ENCODE measurements at places on chromosomes 2 and 18.

DNA sequence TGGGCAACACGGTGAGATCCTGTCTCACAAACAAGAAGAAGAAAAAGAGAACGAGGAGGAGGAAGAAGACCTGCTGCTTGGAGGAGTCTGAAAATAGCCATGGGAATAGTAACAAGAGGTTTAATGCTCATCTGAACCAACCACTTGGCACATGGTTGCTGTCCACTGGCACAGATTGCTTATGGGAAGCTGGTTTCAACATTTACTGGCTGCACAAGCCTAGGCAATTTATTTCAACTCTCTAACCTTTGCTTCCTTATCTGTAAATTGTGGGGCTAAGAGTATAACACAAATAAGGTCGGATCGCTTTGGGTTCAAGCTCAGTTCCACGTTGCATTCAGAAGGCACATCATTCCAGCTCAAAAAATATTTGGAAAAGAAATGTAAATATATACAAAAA, 14.2 kb upstream of the RHOB start:
- no peak for DNase-seq

- no peak for DNase-seq
Observed at GRCh38 chr2:95014126-95014708, 11.3 kb upstream of the MAL start.

DNA sequence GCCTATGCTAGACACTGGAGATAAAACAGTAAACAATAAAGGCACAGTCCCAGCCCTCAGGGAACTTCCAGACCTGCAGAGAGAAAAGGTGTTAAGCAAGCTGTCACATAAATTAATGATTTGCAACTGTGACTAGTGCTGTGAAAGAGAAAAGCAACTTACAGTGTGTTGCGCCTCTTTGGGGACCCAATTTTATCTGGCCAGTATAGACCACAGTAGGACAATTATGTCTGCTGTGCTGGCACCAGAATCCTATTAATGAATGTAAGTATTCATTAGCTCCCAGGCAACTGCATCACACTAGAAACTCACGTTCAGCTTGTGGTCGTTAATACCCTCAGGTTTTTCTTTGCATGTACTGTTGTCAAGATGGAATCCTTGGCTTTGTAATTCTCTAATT, 55.3 kb upstream of the CHST9 start:
- DNase-seq, result no peak

GRCh38 chr2:144426355-144426754, 93.6 kb downstream of the ZEB2 start:
- no peak for DNase-seq

- DNase-seq, result no peak
Observed at GRCh38 chr2:224101820-224102630, 62.9 kb upstream of the SERPINE2 start.

- no peak for DNase-seq
Observed at GRCh38 chr2:30968660-30969397, 161.6 kb upstream of the CAPN13 start.

DNA sequence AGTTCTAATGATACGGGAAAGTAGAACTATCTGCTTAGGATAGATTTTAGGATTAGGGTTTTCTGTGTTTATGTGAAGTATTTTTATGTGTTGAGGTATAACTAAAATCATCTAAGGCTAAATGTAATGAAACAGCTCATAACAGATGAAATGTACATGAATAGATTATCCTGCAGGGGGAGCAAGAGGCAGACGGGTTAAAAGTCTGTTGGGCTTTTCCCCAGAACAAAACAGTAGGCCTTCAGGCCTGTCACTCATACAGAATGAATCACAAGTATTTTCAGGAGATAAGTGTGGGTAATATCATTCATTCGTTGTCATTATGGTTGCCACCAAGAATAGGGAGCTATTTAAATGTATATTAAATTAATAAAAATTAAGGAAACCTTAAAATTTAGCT, 107.9 kb upstream of the IL1R2 start:
- DNase-seq, result no peak

- no peak for DNase-seq
Observed at GRCh38 chr2:191376981-191377629, 131.9 kb downstream of the MYO1B start.

- DNase-seq, result no peak
Observed at GRCh38 chr2:199462347-199462955, 4.7 kb upstream of the SATB2 start.

GRCh38 chr18:48017635-48018034, 87.2 kb upstream of the SMAD2 start:
- no peak for DNase-seq

DNA sequence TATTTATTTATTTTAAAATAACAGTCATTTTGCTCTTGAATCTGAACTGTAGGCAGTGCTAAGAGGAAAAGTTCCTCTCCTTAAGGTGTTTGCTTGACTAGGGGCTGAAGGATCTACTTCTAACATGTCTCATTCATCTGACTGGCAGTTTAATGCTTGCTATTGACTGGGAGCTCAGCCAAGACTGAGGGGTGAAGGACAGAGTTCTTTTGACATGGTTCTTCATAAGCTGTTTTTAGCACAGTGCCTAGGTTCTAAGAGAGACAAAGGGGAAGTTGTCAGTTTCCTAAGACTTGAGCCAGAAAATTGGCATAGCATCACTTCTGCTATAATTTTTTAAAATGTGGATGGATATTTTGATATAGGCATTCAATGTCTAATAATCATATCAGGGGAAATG, 73.0 kb downstream of the COMMD1 start:
- no peak for DNase-seq

GRCh38 chr18:42574871-42575270, 540.6 kb downstream of the RIT2 start:
- DNase-seq, result peak; percentile 76

DNA sequence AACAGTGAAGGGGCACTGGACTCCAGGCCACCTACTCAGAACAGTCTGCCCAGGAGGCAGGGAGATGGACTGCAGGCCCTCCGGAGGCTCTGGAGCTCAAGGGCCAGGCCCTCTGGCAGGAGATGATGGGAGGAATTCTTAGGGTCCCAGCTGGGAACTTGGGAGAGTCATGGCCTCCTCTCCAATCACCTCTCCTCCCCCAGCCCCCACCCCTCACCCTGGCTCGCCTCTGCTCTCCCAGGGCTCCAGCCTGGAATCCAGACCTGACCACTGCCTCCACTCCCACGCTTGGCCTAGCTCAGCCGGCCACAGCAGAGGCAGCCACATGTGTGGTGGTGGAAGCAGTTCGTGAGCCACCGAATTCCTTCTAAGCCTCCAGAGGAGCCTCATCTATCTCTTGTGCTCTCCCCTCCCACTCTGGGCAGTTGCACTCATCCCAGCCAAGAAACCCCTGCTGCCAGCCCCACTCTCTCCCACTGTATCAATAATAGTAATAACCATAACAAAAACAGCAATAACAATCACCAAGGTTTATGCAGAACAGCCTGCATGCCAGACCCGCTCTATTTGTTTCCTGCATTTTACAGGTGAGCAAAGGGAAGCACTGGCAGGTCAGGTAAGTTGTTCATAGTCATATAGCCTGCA, 67.4 kb downstream of the TNS1 start:
- DNase-seq, result no peak

GRCh38 chr2:31202041-31202440, 15.3 kb downstream of the CAPN14 start:
- DNase-seq, result no peak

GRCh38 chr2:46615555-46615954, 136.2 kb downstream of the TMEM247 start:
- no peak for DNase-seq

- DNase-seq, result no peak
Observed at GRCh38 chr2:218238887-218239286, 21.9 kb downstream of the ARPC2 start.

GRCh38 chr2:207534417-207534816, 4.7 kb downstream of the CREB1 start:
- DNase-seq, result no peak

DNA sequence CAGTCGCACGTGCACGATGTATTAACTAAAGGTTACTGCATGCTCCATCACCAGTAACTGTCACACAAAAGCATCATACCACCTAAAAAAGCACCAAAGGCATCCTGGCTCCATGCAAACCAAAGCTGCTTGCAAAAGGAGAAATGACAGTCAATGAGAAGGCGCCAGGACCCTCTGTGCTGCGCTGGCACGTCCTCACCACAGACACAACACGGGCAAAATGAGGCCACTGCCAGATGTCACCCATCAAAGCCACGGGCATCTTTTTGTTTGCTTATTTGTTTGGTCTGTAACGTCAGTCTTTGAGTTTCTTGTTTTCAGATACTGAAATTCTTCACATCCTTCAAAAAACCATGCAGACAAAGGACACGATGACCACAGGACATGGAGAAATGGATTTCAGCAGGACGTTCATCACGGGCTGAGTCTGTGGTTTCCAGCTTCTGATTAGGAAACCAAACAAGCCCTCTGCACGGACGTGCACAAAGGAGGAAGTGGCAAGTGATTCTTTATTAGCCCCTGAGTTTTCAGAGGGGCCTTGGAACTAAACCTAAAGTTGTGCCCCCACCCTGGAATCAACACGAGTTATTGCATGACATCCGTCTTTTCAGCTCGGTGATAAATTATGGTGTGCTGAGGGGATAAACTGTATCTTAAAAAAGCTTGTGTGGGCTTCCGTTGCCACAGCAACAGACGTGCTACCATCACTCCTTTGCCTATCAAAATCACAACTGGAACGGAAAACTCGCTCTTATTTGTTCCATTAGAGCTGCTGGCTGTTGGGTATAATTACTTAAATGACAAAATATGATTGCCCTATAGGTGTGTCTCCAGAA, 181.8 kb downstream of the EIPR1 start:
- DNase-seq, result no peak

- no peak for DNase-seq
Observed at GRCh38 chr2:85741211-85741832, 12.5 kb upstream of the ATOH8 start.

GRCh38 chr18:28382215-28382879, 205.4 kb upstream of the CDH2 start:
- no peak for DNase-seq

DNA sequence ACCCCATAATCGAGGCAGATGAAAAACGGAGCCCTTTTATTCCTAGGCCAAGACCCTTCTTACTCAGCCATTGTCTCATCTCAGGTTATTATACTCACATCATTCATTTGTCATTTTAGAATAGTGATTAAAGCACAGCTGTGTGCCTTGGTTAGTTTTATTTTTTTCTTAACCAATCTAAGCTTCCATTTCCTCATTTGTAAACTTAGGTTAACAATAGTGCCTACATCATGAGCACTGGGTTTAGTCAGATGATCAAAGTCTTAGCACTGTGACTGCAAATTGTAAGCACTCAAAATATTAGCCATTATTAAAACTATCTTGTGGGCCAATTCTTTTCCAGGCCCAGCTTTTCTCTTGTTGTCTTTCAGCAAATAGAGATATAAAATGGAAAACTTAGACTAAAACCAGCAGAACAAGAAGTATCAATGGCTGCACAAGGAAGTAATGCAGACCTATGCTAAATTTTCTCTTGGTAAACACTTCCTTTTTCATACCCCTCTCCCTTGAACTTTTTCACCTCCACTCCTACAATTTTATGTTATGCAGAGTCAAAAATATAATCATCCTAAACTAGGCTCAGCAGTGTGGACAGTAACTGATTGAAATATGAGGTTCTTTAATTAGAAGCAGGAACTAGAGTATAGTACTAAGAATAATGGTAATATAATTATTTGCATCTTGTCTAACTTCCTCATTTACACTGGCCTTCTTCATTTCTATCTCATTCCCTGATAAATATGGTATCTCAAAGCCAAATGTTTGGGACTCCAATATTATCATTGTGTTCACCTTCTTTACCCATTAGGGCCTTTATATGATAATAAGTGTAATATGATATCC, 21.5 kb upstream of the GALNT3 start:
- no peak for DNase-seq

DNA sequence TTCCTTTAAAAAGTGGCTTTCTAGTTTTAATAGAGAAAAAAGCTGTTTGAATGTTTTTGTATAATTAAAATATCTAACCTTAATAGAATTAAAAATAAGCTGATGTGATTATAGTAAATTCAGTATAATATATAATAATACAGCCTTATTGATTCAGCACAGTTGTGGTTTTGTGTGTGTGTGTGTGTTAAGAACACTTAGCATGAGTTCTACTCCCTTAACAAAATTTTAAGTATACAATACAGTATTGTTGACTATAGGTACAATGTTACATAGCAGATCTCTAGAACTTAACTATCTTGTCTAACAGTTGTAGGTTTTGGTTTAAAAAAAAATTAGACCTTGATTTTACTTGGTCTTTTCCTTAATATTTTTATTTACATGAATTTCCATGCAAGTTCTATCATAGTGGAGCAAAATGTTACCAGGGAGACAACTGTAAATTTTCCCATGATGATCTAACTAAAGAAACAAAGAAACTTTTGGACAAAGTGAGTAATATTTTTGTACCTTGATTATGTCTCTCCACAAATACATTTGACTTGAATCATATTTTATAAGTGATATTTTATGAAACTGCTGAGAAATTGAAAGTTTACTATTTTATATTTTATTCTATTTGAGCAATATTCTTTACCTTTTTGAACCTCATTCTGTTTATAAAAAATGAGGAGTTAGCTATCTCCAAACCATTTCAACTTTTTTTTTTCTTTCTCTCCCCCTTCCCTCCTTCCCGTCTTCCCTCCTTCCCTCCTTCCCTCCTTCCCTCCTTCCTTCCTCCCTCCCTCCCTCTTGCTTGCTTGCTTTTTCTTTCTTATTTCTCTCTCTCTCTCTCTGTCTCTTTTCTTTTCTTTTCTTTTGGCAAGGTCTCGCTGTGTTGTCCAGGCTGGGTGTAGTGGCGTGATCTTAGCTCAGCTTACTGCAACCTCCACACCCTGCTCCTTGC, 46.3 kb downstream of the ZC3H6 start:
- DNase-seq, result no peak

DNA sequence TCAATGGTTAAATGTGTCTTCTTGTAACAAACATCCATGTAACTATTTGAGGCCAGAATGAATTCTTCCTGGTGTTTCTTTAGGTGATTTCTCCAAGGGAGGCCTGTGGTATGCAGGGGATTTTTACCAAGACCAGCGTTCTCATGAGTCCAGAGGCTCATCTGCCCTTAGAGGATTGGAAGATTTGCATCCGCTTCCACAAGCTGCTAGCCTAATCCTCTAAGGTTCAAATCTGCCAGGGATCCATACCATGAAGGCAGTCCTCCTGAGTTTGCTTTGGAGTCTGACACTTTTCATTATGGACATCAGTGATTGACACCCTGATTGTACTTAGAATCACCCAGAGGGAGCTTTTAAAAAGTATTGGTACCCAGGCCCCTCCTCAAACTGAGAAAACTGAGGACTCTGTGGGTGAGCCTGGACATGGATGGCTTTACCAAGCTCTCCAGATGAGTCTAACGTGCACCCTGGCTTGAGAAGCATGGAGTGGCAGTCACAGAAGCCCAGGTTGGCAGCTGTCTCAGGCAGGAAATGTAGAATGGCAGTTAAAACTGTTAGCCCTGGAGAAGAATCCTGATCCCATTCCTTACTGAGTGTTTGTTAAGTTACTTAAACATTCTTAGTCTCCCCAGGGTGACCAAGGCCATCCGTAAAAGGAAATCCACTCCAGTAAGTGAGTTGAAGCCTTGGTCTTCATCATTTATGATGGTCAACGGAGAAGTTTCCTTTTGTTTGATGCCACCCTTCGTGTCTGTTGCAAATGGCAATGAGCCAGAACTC, 95.3 kb upstream of the RMDN2 start:
- no peak for DNase-seq

GRCh38 chr2:157501026-157501425, 57.1 kb upstream of the CYTIP start:
- DNase-seq, result no peak

- DNase-seq, result no peak
Observed at GRCh38 chr2:102401456-102401855, 21.5 kb upstream of the IL18RAP start.
